Breast epithelium (tissue), 4 donors: ENCODE measurements at places on chromosomes 2 and 18.

DNA sequence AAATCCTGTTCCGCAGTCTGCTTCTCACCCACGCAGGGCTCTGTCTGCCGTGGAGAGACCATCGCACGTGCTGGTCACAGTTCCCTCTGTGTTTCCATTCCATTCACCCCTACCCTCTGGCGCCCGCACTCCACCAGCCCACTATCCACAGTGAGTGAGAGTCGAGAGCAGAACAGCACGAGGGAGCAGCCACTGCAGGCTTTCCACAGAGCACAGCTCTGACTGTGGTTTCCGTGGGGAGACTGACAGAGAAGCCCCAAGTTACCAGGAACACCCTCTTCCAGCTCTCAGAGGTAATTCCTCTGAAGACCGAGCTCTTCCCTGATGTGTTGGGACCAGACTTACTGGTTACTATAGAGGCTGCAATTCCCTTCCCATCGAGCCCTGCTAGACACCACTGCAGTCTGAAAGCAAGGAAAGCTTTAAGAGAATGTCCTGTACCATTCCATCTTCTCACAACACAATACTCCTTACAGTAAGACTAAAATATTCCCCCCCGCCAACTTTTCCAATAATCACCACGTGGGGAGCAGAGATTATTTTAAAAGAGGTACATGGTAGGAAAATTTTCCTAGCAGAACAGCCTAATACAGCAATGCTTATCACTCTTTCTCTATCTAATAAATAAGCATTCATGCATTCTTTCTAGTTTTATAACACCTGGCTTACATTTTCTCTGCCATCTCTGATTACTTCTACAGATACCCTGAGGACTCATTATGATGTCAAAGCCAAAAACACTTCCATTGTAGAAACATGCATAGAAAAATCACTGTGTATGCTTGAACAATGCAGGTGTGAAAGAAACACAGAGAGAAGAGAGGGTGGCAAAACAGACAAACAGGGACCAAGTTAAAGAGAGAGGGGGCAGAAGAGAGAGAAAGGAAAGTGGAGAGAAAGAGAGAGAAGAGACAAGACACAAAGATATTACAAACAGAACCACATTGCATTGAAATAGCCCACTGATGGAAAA lies 4.7 kb downstream of the MYT1L start:
- no peak overlapping the region for H3K4me3 ChIP-seq
- H3K36me3 ChIP-seq: no peaks in the 10 kb centered on the region
- no peak overlapping the region for H3K27ac ChIP-seq
- H3K4me1 ChIP-seq: no peaks in the 10 kb centered on the region
- no peak for DNase-seq
- no peaks in the 10 kb centered on the region for H3K27me3 ChIP-seq

- H3K4me3 ChIP-seq: no peak overlapping the region
- H3K4me1 ChIP-seq: no peaks in the 10 kb centered on the region
- no peak overlapping the region for H3K27ac ChIP-seq
- H3K36me3 ChIP-seq: no peaks in the 10 kb centered on the region
Measured at GRCh38 chr18:79872527-79873444, 75.0 kb downstream of the KCNG2 start.

GRCh38 chr2:150644298-150645067 lies 157.0 kb upstream of the RND3 start:
- H3K4me1 ChIP-seq: no peaks in the 10 kb centered on the region
- no peaks in the 10 kb centered on the region for H3K27me3 ChIP-seq
- H3K4me3 ChIP-seq: no peak overlapping the region
- no peak for DNase-seq
- no peaks in the 10 kb centered on the region for H3K36me3 ChIP-seq

DNA sequence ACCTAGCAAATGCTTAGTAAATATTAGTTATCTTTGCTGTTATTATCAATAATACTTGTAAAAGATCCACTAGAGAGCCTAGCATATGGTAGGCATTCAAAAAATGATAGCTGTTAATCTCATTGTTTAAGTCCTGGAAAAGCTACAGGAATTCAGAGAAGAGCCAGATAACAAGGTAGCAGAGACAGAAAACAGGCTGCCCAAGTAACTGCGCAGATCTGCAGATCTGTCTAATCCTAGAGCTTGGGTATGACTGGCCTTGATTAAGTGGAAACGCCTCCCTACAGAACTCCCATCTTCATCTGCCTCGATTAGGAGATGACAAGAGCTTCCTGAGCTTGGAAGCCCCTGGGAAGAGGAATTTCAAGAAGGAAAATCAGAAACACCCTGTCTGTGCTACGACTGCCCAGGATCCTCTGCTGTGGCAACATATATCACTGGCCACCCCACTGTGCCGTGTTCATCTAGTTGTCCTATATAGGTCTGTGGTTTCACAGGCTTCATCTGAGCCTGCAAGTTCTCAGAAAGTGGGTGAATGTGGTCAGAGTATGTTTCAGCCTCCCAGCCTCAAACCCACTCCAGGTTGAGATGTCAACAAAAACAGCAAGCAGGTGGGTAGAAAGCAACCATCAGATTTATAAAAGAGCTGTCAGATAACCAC lies 151.5 kb upstream of the PKDCC start:
- no peaks in the 10 kb centered on the region for H3K27me3 ChIP-seq
- no peak for DNase-seq
- H3K36me3 ChIP-seq: no peaks in the 10 kb centered on the region
- no peak overlapping the region for H3K4me3 ChIP-seq

- no peaks in the 10 kb centered on the region for H3K4me1 ChIP-seq
- no peaks in the 10 kb centered on the region for H3K27me3 ChIP-seq
- no peak overlapping the region for H3K4me3 ChIP-seq
- H3K27ac ChIP-seq: no peak overlapping the region
- no peak for DNase-seq
Measured at GRCh38 chr2:25960396-25960795, 21.9 kb downstream of the KIF3C start.

DNA sequence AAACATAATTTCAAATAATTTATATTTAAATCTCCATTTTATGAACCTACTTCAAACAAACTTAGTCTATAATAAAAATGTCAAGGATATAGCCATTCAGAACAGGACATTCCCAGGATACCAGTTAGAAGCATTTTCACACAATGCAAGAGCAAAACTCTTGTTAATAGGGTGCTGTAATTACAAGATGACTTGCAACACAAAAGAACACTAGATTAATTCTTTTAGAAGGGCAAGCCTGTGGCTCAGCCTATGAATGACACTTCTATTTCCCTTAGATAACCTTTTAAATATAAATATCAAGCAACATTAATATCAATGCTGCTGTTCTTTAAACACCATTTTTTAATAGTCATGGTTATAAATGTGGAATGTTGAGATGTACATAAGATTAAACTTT lies 157.9 kb upstream of the SCN7A start:
- H3K4me1 ChIP-seq: no peaks in the 10 kb centered on the region
- no peak for DNase-seq
- H3K4me3 ChIP-seq: no peak overlapping the region
- no peaks in the 10 kb centered on the region for H3K27me3 ChIP-seq
- H3K36me3 ChIP-seq: no peaks in the 10 kb centered on the region

- H3K4me1 ChIP-seq: no peaks in the 10 kb centered on the region
- no peak overlapping the region for H3K27ac ChIP-seq
- no peak overlapping the region for H3K4me3 ChIP-seq
- H3K27me3 ChIP-seq: no peaks in the 10 kb centered on the region
- no peak for DNase-seq
Measured at GRCh38 chr2:159960414-159960813, 102.0 kb downstream of the PLA2R1 start.

DNA sequence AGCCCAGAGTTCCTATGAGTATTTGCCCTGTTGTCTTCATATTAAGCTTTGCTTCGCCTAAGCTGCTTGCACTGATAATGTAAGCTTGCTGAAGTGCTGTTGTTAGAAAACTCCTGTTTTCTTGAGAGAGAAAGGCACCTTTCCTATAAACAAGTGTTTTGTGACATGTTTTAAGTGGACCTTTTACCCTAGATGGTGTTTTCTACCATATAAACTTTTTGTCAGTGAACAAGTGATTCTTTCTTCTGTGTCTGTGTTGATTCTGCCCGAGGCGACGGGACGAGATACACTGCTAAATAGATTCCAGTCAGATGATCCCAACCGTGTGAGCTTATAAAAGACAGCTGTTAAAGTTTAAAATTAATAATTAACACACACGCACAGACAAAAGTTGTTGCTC lies 24.1 kb downstream of the CABLES1 start:
- no peak overlapping the region for H3K4me3 ChIP-seq
- H3K36me3 ChIP-seq: no peaks in the 10 kb centered on the region
- peak overlapping the region; percentile 70 for H3K27ac ChIP-seq
- H3K27me3 ChIP-seq: no peaks in the 10 kb centered on the region
- no peaks in the 10 kb centered on the region for H3K4me1 ChIP-seq

- DNase-seq: no peak
- H3K36me3 ChIP-seq: no peaks in the 10 kb centered on the region
- H3K27ac ChIP-seq: no peak overlapping the region
Measured at GRCh38 chr18:70363861-70364260, 75.0 kb downstream of the SOCS6 start.

DNA sequence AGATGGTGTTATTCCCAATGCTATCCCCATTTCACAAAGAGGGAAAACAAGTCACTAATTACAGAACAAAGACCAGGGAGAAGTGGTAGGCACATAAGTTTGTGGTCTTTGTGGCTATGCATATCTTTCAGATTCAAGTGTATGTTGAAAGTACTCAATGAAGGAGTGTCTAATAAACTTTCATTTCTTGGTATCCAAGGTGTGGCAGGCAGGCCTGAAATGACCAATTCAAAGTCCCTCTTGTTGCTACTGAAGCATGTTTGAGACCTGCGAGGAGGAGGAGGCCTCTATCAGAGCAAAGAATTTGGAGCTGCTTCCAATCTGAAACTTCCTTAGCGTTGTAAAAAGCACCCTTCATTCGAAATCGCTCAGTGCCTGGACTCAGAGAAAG lies 60.9 kb upstream of the KLF7 start:
- DNase-seq: no peak
- H3K27ac ChIP-seq: no peak overlapping the region
- H3K36me3 ChIP-seq: no peaks in the 10 kb centered on the region
- no peaks in the 10 kb centered on the region for H3K27me3 ChIP-seq
- H3K4me1 ChIP-seq: no peaks in the 10 kb centered on the region

GRCh38 chr2:86783615-86784339 lies 6.9 kb downstream of the CD8A start:
- no peak for DNase-seq
- H3K4me3 ChIP-seq: no peak overlapping the region

DNA sequence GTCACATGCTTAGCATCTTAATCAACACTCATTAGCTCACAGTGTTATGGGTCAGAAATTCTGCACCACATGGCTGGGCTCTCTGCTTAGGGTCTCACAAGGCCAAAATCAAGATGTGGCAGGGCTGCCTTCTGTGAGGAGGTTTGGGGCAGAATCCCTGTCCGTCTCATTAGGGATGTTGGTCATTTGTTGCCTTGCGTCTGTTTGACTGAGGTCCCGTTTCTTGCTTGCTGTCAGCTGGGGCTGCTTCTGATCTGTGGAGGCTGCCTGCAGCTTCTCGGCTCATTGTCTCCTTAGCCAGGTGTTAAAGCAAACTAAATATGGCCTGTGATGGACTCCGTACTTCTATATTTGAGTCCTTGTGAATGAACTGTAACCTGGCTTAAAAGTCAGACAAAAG lies 146.5 kb downstream of the NDUFA10 start:
- no peak overlapping the region for H3K4me3 ChIP-seq
- H3K27ac ChIP-seq: no peak overlapping the region
- no peaks in the 10 kb centered on the region for H3K36me3 ChIP-seq
- no peaks in the 10 kb centered on the region for H3K27me3 ChIP-seq
- DNase-seq: peak; percentile 15
- H3K4me1 ChIP-seq: no peaks in the 10 kb centered on the region

DNA sequence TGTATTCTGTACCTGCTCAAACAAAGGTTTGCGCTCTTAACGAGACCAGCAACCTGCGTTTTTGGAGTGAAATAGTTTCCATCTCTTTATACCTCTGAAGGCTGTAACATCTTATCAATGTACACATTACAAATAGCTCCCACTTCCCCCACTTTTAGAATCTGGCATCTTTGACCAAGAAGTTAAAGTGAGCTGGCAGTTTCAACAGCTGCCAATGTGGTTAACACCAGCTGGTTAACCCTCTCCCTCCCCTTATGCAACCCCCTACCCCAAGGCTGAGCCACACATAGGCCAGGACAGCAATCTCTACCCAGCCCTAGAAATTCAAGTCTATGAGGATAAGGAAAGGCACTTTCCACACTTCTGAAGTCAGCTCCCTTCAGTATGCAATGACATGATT lies 2.2 kb upstream of the SERTAD2 start:
- no peak overlapping the region for H3K27ac ChIP-seq
- no peaks in the 10 kb centered on the region for H3K27me3 ChIP-seq
- H3K4me1 ChIP-seq: peaks cover 19% of the 10 kb centered on the region

- no peaks in the 10 kb centered on the region for H3K27me3 ChIP-seq
- no peak overlapping the region for H3K4me3 ChIP-seq
- DNase-seq: no peak
- no peaks in the 10 kb centered on the region for H3K36me3 ChIP-seq
- H3K4me1 ChIP-seq: no peaks in the 10 kb centered on the region
- H3K27ac ChIP-seq: peak overlapping the region; percentile 42
Measured at GRCh38 chr2:18455236-18455862, 105.1 kb downstream of the RDH14 start.

DNA sequence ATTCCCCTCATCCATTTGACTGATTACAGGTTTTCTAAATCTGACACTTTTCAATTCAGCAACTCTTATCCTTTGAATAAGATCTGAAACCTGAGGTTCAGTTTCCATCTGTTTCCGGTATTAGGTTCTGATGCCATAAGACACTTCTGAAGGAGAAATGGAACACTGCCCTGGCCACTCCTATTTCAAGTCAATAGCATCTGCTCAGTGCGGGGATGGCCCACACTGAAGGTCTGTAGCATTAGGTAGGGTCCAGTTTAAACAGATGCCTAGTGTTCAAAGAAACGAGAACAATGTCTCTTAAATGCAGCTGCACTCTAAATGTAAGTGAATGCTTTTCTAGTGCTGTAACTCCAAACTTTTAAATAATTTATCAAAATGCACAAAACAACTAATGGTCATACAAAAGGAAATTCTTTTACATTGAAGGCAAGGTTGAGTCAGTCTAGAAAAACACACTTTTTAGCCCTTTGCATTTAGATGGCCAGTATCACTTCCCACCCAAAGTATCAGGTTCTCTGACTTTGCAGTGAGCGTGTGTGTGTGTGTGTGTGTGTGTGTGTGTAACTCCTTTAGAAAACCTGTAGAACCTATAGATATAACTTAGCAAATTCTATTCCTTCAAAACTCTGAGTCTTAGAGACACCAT lies 78.2 kb downstream of the STK39 start:
- no peaks in the 10 kb centered on the region for H3K36me3 ChIP-seq
- H3K4me1 ChIP-seq: no peaks in the 10 kb centered on the region
- no peak for DNase-seq
- H3K27me3 ChIP-seq: no peaks in the 10 kb centered on the region

GRCh38 chr18:78293940-78294541 lies 685.6 kb upstream of the SALL3 start:
- no peak overlapping the region for H3K27ac ChIP-seq
- no peaks in the 10 kb centered on the region for H3K4me1 ChIP-seq
- no peaks in the 10 kb centered on the region for H3K36me3 ChIP-seq
- no peak for DNase-seq
- no peaks in the 10 kb centered on the region for H3K27me3 ChIP-seq
- H3K4me3 ChIP-seq: no peak overlapping the region

- no peaks in the 10 kb centered on the region for H3K36me3 ChIP-seq
- no peak overlapping the region for H3K4me3 ChIP-seq
- no peaks in the 10 kb centered on the region for H3K4me1 ChIP-seq
- no peak overlapping the region for H3K27ac ChIP-seq
- H3K27me3 ChIP-seq: no peaks in the 10 kb centered on the region
Measured at GRCh38 chr2:168565512-168565911, 109.4 kb downstream of the CERS6 start.
